SJSA1 (cell line): ENCODE measurements at places on chromosomes 12 and 14. TPM values are rescaled to one million over a fixed set of nuclear protein-coding genes. Genes with fewer than 3 reads are reported as not detected.

The LMO3 gene
- total RNA-seq, result not detected in 2 replicates

The CAPS2 gene
- total RNA-seq, result 1.9 and 2.8 TPM in 2 replicates

The KRT85 gene
- total RNA-seq, result not detected in 2 replicates

The AQP6 gene
- not detected in 2 replicates for total RNA-seq

The SLC25A21 gene
- total RNA-seq, result 1.2 and 2.6 TPM in 2 replicates

The RNU4-1 gene
- total RNA-seq, result under 0.01 TPM in 2 replicates

The LBHD2 gene
- 0.82 TPM in 1 of 2 replicates, not detected in the other for total RNA-seq

The DEPDC4 gene
- 1.9 and 2.5 TPM in 2 replicates for total RNA-seq

The GPRC5A gene
- total RNA-seq, result 1.6 and 2.8 TPM in 2 replicates

The SLC17A8 gene
- not detected in 2 replicates for total RNA-seq

The ASCL1 gene
- not detected in 2 replicates for total RNA-seq

The TESPA1 gene
- total RNA-seq, result 0.05 TPM in 1 of 2 replicates, not detected in the other

The KLRC1 gene
- not detected in 2 replicates for total RNA-seq

DNA sequence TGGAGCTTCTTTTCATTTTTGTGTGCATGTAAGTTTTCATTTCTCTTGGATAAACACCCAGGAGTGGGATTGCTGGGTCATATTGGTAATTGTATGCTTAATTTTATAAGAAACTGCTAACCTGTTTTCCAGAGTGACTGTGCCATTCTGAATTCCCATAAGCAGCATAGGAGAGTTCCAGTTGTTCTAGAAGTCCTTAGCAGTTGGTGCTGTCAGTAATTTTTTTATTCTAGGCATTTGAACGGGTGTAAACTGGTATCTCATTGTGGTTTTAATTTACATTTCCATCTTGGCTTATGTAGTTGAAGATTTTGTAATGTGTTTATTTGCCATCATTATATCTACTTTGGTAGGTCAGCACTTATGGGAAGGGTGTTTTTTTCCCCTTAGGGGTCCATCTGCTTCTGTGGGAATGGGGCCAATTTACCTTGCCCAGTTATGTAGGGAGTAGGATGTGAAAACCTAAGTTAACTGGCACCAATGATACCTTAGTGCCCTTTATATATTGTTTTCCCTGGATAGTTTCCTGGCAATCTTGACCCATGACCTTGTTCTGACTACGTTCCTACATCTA is 202.9 kb downstream of the AKAP6 start:
- no peak for DNase-seq

GRCh38 chr12:55688716-55689655 is 18.7 kb downstream of the ITGA7 start:
- DNase-seq, result no peak

GRCh38 chr12:53222806-53223261 is 9.2 kb downstream of the RARG start:
- no peak for DNase-seq

- DNase-seq, result no peak
Measured at GRCh38 chr12:89523843-89524540, 604 bp downstream of the GALNT4 start.

DNA sequence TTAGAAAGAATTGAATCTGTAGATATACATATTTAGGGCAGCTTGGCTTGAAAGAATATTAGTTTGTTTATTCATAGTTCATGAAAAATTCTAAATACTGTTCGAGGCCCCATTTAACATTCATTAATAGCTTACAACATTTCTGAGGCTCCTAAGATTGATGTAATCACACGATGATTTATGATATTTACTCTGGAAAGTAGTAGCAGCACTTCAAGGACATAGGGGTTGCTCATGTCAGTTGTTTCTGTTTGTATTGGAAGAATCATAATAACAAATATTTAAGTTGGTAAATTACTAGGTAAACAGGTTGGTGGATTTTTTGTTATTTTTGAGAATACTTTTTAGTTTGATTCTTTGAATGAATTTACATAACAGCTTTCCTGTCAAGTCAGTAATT is 30.4 kb downstream of the CAND1 start:
- DNase-seq, result no peak

DNA sequence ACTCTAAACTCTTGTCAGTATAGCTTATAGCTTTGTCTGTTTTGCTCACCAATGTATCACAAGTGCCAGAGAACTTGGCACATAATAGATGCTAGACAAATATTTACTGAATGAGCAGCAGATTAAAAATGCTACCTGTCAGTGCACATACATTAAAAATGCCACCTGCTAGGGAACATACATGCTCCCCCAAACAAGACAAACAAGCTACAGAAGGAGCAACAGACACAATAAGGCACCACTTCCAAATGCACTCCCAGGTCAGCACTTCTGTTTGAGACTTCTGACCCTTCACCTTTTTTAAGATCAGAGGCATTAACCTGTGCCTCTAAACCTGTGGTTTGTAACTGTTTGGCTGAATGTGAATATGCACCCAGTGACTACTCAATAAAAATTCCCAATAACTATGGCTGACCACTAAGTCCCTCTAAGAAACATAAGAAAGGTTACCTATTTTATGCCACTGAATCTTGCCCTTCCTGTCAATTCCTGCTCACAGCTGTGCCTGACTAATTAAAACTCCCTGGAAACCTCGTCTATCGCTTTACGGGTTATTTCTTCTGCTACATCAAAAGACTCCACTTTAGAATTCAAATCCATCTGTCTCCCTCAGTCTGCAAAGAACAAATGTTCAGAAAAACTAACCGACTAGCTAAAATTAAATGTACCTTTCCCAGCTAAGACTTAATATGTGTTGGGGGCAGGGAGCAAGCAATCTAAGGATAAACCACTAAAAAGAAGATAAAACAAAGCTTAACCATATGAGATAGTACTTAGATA is 41.0 kb downstream of the HECTD4 start:
- no peak for DNase-seq

DNA sequence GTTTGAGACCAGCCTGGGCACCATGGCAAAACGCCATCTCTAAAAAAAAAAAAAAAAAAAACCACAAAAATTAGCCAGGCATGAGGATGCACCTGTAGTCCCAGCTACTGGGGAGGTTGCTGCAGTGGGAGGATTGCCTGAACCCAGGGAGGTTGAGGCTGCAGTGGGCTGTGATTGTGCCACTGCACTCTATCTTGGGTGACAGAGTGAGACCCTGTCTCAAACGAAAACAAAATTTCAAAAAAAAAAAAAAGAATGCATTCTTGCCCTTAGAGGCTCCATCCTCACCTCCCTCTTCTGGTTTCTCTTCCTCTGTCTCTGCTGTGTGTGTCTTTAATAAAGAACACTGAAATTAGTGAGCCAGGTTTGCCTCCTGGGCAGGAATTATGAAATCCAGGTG is 107.8 kb downstream of the VCPKMT start:
- no peak for DNase-seq

DNA sequence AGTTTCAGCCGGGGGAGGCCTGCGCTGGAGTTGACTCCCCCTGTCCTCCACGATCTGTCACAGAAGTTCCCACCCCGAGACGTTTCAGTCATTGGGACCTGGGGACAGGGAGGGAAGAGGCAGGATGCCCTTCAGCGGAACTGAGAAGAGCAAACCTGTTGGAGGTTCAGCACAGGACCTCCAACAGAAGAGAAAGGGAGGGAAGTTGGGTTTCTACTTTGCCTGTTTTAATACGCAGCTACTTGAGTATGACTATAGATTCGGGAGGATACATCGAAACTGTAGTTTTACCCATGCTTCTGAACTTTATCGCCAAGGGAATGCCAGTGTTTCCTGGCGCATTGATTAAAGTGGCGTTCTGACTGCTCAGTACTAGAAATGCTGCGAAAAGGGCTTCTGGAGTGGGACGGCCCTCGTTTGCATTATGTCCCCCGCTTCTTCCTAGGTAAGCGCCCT is 2.3 kb upstream of the DUSP6 start:
- DNase-seq, result no peak

GRCh38 chr12:50232771-50233209 is 50.5 kb downstream of the LIMA1 start:
- no peak for DNase-seq

DNA sequence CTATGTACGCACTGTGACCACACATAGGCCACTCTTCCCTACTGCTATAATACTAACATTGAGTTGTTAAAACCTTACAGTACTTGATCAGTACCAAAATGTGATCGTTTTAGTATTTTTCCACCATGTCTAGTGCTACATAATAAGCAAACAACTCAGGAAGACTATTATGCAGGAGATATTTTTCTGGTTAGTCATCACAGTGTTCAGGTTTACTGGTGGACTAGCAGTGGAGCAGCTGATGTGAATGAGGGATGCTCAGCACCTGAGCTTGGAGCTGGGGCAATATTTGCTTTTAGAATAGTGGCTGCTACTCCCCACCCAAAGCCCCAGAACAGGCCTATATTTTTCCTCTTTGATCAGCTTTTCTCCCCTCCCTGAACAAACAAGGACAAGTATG is 513.1 kb downstream of the KCNH5 start:
- DNase-seq, result no peak

- DNase-seq, result no peak
Measured at GRCh38 chr12:25557830-25558436, 4.8 kb upstream of the LMNTD1 start.

DNA sequence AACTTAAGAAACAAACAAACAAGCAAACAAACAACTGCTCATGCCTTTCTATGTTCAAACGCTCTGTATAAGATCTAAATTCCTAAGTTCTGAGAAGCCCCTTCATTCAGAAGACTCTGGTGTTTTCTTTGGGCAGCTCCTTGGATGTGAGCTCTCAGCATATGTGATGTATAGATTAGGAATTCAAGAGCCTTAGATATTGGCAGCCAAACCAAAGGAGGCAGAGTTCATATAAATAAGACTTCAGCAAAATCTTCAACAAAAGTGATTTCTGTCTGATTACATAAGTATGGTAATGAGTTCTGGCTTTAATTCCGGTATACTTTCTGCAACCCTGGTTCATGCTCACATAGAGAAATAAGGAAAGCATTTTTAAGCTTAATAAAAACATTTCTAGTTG is 145.6 kb downstream of the DYRK2 start:
- DNase-seq, result no peak

GRCh38 chr12:70754330-70754741 is 117.1 kb upstream of the PTPRB start:
- no peak for DNase-seq

DNA sequence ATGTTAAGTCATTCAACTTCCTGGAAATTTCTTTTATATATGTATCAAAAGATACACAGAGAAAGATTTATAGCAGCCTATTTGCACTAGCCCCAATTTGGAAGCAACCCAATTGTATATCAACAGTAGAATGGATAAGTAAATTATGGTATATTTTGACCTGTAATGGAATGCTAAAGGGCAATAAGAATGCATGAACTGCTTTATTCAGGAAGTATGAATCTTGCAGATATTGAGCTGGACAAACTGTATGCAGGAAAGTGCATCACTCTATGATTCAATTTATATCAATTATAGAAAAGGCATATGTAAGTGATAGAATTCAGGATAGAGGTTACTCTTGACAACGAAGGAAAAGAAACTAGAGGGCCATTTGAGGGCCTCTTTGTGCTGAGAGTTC is 913.1 kb upstream of the FBXO33 start:
- no peak for DNase-seq

DNA sequence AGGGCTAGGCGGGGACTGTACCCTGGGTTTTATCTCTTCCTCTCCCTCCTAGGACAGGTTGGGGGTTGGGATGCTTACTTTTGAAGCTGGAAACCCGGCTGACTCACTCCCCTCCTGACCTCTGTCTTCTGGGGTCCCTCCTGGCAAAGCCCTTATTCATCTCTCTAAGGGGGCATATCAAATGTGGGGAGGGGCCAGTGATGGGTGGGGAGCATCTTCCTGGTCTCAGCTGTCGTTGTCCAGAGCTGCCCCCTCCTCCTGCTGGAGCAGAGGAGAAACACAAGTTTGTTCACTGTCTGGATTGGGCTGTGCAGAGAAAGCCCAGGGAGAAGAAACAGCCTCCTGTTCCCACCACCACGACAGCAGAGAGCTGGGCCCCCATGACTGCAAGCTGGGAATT is 85.8 kb downstream of the TNFAIP2 start:
- DNase-seq, result no peak

DNA sequence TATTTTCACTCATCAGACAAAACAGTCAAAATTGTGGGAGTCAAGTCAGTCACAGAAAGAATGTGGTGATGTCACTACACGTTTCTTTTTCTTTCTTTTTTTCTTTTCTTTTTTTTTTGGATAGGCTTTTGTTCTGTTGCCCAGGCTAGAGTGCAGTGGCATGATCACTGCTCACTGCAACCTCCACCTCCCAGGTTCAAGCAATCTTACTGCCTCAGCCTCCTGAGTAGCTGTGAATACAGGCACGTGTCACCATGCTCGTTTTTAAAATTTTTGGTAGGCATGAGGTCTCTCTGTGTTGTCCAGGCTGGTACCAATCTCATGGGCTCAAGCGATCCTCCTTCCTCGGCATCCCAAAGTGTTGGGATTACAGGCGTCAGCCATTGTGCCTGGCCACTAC is 2.3 kb downstream of the CLECL1 start:
- no peak for DNase-seq

DNA sequence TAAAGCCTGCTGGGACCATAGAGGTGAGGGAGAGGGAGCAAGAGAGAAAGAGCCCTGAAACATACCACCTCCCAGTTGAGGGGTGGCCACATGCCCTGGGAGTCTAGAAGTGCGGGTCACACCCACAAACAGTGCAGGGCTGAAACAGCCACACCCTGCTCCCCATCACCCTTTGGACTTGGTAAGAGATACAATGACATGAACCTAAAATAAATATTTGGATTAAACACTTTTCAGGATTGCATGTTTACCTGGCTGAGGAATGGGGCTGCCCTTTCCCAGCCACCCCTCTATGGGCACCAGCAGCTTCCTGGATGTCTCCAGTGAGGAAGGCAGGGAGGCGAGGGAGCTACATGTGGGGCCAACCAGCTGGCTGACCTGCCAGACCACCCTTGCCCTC is 39.0 kb upstream of the TC2N start:
- DNase-seq, result no peak

GRCh38 chr12:98136544-98136943 is 378.8 kb upstream of the TMPO start:
- no peak for DNase-seq
